ENCODE measurements at places on chromosomes 16 and 17. TPM values are rescaled to one million over a fixed set of nuclear protein-coding genes. Genes with fewer than 3 reads are reported as not detected.

Gene HIC1
- 9.5 TPM for total RNA-seq

GRCh38 chr17:83041305-83041704 is 38.1 kb upstream of the METRNL start:
- DNase-seq: no peak

DNA sequence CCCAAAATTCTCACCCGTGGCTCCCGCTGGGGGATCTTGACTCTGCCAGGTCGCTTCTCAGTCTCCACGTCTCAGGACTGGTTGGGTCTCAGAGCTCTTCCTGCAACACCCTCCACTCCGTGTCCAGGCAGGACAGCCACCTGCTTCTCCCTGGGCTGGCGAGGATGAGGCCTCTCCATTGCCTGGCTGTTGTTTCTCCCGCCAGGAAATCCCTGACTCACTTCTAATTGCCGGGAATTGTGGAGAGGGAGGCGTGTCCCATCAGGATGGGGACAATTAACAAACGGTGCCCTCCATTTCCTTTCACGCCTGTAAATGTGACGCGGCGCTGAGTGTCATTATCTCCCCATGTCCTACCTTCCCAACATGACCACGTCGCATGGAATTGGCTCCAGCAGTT is 204.5 kb downstream of the RBFOX3 start:
- DNase-seq: no peak

GRCh38 chr17:62679866-62680377 is 52.5 kb downstream of the MRC2 start:
- peak; percentile 62 for DNase-seq

DNA sequence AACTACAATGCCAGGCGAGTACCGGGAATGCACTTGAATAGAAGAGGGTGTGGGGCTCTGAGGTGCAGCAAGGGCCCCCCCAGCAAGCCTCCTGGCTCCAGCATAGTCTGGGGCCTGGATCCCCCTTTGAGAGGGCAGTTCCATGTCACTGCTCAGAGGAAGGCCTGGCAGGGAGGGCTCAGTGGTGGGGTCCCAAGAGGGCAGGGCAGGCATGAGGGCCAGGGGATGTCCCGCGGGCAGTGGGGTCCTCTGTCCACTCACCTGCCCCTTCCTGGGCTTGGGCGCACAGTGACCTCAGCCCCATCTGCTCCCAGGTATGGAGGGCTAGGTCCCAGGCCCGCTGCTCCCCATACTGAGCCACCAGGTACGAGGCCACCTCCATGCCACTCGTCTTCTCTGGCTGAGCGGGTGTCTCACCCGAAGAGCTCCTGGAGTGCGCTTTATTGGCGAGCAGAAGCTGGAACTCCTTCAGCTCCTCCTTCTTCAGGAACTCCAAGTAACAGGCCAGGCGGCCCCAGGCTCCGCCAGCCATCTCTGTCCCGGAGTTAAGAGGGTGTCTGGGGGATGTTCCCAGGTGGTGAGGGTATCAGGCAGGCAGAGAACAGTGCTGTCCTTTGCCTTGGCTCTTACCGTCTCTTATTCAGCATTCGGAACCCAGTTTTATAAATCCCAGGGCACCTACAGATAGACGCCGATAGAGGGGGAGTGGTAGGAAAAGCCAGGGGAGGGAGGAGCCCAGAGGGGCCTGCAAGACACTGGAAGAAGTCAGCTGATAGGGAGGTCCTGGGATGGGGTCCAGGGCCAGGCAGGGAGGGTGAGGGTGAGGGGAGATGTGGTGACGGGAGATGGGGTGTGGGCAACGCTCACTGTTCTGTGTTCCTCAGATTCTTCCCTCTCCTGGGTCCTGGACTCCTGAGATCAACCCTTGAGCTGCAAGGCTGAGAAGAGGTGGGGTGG is 605 bp downstream of the NLRP1 start:
- no peak for DNase-seq

DNA sequence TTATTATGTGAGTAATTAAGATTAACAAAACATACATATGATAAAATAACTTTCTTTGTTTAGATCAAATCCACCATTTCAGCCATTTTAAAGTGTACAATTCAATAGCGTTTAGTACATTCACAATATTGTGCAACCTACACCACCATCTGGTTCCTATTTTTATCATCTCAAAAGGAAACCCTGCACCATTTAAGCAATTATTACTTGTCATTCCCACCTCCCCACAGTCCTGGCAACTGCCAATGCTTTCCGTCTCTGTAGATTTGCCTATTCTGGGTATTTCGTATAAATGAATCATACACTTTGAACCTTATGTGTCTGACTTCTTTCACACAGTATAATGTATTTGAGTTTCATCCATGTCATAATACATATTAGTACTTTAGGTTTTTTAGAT is 162.5 kb upstream of the CNTNAP4 start:
- DNase-seq: no peak
